Type B pancreatic cell (in vitro differentiated cells): ENCODE measurements at places on chromosomes 3 and 15.

DNA sequence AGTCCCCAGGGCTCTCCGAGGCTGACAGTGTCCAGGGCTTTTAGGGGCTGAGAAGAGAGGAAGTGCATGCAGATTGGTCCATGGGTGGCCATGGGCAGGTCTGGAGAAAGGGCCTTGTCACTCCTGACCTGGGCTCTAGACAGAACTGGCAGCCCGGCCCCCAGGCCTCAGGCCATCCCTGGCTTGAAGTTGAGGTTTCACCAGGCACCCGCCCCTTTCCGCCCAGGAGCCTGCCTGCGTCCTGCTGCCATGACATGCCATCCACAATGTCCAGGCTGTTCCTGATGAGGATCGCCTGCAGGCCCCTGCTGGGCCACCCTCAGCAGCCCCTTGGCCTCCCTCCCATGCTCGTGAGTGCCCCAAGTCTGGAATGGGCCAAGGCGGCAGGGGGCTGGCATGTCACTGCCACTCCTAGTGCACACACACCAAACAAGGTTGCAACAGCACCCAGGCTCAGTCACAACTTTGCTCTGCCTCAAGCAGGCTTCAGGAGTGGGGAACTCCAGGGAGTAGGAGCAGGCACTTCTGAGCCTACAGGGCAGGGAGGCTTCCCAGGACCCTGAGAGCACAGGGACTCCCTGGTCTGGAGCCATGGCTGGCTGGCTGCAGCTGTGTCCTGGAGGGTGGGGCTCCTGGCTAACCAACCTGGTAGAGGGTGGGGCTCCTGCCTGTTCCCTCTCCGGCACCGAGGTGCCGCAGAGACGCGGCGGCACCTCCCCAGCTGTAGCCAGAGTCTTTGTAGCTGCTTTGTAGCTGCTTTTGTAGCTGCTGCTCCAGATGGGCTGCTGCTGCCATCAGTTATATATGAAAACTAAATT, 1457.1 kb upstream of the GBE1 start:
- no peak overlapping the region for H3K27ac ChIP-seq
- no peak overlapping the region for H3K4me3 ChIP-seq
- no peak for DNase-seq
- H3K27me3 ChIP-seq, result no peaks in the 10 kb centered on the region
- H3K36me3 ChIP-seq, result no peaks in the 10 kb centered on the region

DNA sequence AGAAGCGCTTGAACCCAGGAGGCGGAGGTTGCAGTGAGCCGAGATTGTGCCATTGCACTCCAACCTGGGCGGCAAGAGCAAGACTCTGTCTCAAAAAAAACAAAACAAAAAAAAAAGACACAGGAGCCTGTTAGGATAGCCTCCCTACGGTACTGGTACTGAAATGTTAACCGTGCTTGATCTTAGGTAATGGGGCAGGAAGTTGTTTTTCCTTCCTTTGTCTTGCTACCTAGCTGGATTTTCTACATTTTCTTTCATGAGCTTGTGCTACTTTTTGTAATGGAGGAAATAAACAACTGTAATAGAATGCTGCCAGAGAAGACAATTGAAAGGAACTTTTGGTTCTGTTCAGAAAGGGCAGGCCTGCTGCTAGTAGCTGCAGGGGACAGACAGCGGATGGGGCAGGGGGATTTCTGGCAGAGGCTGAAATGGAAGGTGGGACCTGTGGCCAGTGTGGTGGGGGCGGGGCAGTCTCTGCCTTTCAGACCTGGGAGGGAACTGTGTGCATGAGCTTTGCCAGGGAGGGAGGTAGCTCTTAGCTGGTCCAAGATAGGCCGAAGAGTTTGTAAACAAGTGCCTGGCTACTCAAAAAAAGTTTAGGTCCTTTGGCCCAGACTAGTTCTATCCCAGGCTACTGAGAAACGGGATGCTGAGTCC, 49.0 kb upstream of the SEMA4B start:
- peaks cover 29% of the 10 kb centered on the region for H3K4me1 ChIP-seq
- H3K4me3 ChIP-seq, result peak overlapping the region; percentile 42
- H3K27me3 ChIP-seq, result no peaks in the 10 kb centered on the region
- DNase-seq, result no peak
- H3K27ac ChIP-seq, result peak overlapping the region; percentile 93

DNA sequence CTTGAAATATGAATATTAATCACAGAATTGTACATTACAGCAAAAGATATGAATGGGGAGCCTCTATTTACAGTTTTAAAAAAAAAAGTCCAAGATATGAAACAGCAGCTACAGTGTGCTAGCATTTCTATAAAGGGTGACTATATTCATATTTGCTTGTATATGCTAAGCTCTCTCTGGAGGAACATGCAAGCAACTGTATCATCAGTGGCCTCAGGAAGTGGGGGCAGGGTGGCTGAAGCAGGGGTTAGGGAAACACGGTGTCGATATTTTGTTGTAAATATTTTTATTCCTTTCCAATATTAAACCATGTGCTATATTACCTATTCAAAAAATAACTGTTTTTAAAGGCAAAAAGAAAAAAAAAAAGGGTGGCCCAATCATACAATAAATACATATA, 2.3 kb downstream of the UACA start:
- no peak for DNase-seq
- no peak overlapping the region for H3K27ac ChIP-seq
- H3K27me3 ChIP-seq, result peaks cover 9% of the 10 kb centered on the region
- H3K36me3 ChIP-seq, result no peaks in the 10 kb centered on the region
- peak overlapping the region; percentile 75 for H3K4me3 ChIP-seq
- H3K4me1 ChIP-seq, result peaks cover 23% of the 10 kb centered on the region

GRCh38 chr3:185764980-185765370, 59.9 kb downstream of the IGF2BP2 start:
- no peaks in the 10 kb centered on the region for H3K27me3 ChIP-seq
- no peaks in the 10 kb centered on the region for H3K36me3 ChIP-seq
- no peak for DNase-seq
- H3K4me3 ChIP-seq, result peak overlapping the region; percentile 11

DNA sequence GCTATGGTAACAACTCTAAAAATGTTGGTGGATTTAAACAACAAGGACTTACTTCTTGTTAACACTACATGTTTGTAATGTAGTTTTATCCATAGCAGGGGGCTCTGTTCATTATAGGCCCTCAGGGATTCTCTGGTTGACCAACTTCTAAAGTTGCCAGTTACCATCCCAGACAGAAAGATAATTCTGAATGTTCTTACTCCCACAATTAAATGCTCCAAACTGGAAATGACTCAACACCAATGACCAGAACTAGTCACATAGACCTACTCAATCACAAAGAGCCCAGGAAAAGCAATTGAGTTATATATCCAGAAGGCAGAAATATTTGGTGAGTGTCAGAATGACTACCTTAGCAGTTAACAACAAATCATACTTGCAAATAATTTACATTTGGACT, 199.3 kb upstream of the UMPS start:
- H3K4me3 ChIP-seq, result no peak overlapping the region
- H3K27me3 ChIP-seq, result no peaks in the 10 kb centered on the region
- DNase-seq, result no peak

DNA sequence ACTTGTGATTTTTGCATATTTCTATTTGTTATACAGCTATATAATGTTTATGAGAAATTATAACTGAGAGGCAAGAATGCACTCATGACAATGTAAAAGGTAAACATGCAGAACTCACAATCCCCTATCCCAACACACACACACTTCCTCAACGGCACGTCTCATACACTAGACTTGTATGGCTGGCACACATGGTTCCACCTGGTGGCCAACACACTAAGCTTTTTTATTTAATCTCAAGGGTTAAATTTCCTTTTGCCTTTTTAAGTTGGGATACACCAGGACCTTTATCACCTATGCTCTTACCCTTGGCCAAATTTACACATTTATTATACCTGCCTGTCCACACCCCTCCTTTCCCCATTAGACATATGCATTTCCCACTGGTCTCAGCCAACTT, 88.6 kb upstream of the PSMD6 start:
- H3K36me3 ChIP-seq, result peaks cover 24% of the 10 kb centered on the region
- H3K27me3 ChIP-seq, result no peaks in the 10 kb centered on the region
- no peak overlapping the region for H3K4me3 ChIP-seq
- peaks cover 26% of the 10 kb centered on the region for H3K4me1 ChIP-seq
- no peak for DNase-seq
- no peak overlapping the region for H3K27ac ChIP-seq

DNA sequence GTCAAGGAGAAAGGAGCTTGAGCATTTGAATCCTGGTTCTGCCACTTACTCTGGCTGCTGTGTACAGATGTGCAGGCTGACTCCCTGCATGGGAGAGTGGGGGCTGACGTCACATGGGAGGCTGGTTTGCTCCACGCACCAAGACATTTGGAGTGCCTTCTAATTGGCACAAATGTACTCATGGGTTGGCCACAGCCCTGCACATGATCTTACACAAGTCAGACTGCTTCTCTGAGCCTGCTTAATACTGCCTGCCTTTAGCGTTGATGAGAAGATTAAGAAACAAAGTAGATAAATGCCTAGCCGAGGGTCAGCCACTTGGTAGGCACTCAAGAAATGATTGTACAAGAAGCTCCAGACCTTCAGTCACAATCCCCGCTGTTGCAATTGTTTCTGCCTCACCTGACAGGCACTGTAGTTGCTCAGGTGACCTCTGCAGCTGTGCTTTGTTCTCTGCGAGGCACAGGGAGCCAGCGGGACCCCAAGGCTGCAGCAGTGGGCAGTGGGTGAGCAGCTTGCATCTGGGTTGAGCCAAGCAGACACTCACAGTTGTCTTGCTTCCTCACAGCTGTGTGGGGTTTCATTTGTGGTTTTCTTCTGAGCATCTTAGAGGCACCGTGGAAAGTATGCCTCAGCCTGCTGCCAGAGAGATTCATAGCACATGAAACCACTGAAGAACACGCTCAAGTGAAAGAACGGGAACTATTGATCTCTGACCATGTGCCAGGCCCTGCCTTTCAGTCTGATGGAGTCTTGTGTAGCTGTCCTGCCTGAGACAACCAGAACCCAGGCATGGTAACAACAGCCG, 33.1 kb downstream of the GRK7 start:
- peaks cover 3% of the 10 kb centered on the region for H3K27me3 ChIP-seq
- H3K4me3 ChIP-seq, result peak overlapping the region; percentile 6
- peaks cover 16% of the 10 kb centered on the region for H3K4me1 ChIP-seq
- no peak for DNase-seq

DNA sequence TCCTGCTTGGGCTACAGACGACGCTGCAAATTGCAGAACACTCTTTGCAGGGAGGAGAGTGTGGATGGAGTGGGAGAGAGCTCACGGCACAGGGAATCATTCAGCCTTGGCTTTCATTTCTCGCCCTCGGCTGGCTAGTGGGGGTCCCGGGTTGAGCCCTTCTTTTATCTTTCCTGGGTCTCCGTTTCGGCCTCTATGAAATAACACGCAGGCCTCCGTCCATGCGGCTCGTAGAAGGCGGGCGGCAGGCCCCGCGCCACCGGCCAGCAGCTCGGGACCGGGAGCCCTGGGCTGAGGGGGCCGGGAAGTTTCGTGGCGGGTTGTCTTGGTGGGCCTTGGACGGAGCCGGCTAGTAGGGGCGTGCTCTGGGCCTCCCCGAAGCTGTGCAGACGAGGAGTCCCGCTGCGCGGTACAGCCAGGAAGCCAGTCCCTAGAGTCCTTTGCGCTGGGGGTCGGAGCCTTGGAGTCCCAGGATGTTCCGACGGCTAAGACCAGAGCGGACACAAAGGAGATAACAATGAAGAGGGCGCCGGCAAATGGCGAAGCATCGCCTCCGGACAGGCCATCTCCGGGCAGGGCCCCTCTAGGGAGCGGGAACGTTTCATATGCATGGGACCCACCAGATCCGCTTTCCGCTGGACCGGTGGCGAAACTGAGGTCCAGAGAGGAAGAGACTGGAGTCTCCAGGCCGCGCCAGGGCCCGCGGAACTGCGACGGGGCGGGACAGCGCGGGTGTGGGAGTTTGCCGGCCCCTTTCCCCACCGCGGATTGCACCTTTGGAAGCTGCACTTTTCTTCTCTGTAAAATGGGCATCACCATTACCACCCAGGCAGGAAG, 4.3 kb downstream of the RNU6-1 start:
- H3K4me3 ChIP-seq, result peak overlapping the region; percentile 86
- no peak overlapping the region for H3K27ac ChIP-seq
- H3K4me1 ChIP-seq, result peaks cover 29% of the 10 kb centered on the region
- peaks cover 81% of the 10 kb centered on the region for H3K27me3 ChIP-seq
- H3K36me3 ChIP-seq, result peaks cover 3% of the 10 kb centered on the region

- H3K27ac ChIP-seq, result no peak overlapping the region
- no peaks in the 10 kb centered on the region for H3K36me3 ChIP-seq
- H3K4me3 ChIP-seq, result no peak overlapping the region
- no peak for DNase-seq
- no peaks in the 10 kb centered on the region for H3K4me1 ChIP-seq
Observed at GRCh38 chr3:167559924-167560323, 86.1 kb upstream of the SERPINI2 start.

DNA sequence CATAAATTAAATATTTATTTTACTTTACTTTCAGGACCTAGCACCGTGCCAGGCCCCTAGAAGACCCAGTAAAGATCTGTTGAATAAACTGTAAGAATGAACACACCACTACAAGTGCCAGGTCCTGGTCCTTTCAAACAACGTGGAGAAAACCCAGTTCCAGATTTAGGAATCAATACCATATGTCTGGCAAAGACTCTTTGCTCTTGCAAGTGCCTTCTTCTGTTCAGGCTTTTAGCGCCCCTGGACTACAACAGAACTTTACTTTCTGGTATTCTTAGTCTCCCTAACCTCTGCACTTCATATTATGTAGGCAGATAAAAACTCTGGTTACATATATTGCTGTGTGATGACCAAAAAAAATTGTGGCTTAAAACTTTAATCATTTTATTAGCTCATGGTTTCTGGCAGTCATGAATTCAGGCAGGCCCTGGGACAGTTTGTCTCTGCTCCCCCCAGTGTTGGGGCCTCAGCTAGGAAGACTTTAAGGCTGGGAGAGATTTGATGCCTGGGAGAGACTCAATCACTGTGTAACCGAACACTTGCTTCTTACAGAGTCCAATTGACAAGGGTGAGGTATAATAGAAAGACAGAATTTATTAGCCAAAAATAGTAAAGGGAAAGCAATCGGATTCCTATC, 2.9 kb upstream of the PSMA4 start:
- H3K4me3 ChIP-seq, result no peak overlapping the region
- peaks cover 10% of the 10 kb centered on the region for H3K4me1 ChIP-seq
- no peaks in the 10 kb centered on the region for H3K27me3 ChIP-seq
